ENCODE measurements at places on chromosomes 1 and 21.

GRCh38 chr1:226002667-226003501 lies 3.7 kb upstream of the SDE2 start:
- peak; percentile 94 for DNase-seq

DNA sequence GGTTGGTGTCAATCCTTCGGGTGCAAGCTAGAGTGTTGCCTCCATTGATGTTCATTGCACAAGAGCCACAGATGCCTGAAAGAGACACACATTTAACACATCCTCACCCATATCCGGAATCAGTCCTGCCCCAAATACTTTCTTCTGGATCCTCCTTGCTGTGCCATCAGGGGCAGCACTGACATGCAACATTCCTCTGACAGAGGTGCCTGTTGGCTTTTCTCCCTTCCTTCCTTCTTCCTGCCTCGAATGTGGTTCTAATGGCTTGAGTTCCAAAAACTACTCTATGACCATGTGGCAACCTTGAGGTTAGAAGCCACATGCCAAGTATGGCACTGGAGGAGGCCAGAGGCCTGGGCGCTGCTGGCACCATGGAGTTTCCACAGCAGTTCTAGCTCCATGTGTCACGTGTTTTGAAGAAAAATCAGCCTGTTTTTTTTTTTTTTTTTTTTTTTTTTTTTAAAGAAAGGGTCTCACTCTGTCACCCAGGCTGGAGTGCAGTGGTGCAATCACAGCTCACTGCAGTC lies 17.0 kb upstream of the ATP13A2 start:
- DNase-seq: no peak

- no peak for DNase-seq
These were observed 493.0 kb upstream of the ADGRL4 start for GRCh38 chr1:79499541-79499940.

DNA sequence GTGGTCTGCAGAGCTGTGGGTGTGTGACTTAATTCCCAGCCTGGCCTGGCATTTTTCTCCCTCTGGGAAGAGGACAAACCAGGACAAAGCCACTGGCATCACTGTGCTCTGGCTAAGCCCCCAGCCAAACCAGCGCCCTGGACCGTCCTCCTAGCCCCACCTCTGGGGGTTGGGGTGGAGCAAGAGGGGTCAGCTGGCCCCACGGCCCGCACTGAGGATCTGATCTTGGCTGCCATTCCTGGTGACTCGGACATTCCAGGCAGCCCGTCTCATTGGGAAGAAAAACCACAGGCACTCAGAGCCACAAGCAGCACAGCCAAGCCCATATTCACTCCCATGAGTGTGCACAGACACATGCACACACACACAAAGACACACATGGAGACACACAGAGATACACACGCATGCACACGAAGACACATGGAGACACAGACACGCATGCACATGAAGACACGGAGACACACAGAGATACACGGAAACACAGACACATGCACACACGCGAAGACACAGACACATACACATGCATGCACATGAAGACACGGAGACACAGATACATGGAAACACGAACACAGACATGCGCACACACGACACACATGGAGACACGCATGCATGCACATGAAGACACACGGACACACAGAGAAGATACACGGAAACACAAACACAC lies 2.3 kb upstream of the MXRA8 start:
- no peak for DNase-seq

- DNase-seq: no peak
These were observed 7.5 kb downstream of the SLC19A1 start for GRCh38 chr21:45534636-45535331.

GRCh38 chr1:156796340-156797097 lies 20.1 kb downstream of the SH2D2A start:
- peak; percentile 29 for DNase-seq

DNA sequence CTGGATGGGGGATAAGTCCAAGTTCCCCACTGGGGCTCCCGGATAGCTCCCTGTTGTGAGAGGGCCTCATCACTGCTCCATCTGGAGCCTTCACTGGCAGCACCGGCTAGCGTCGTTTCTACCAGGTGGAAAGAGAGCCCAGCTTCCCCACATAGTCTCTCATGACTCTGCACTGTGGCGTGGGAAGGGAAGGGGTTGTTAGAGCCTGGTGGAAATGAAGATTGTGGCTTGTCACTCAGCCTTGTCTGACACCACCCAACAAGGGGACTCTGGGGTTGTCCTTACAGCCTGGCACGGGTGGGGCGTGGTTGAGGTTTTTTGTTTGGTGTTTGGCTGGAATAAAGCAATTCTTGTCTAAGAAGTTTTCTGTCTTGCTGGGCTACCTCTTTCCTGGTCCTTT lies 94.6 kb downstream of the ADARB1 start:
- DNase-seq: no peak

DNA sequence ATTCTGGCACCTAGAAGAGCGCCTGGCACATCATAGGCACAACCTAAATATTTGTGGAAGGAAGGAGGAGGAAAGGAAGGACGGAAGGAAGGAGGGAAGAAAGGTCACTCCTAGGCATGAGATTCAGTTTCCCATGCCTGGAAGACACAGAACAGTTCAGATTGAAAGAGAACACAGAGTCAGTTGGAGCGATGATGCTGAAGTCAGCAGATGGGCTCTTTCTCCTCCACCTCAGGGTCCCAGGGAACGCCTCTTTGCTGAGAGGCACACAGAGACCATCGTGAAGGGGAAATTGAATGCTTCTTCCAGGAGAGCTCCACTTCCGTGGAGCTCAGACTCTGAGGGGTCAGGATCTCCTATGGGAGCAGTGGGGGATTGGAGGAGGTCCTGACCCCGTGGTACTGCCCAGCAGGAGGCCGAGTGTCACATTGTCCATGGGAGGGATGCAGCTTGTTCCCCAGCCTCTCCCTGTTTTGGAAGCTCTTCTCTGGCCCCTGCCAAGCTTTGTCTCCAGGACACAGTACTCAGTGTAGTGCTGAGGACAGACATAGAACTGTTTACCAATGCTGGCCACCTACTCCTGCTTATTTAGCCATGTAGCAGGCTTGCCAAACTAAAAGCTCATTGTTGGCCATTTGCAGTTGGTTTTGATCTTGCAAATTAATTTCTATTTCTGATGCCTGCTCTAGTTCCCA lies 2.4 kb downstream of the MYBPHL start:
- no peak for DNase-seq

GRCh38 chr1:184497959-184498723 lies 111.3 kb downstream of the C1orf21 start:
- peak; percentile 98 for DNase-seq

- no peak for DNase-seq
These were observed 2.3 kb downstream of the CD53 start for GRCh38 chr1:110875216-110875731.

DNA sequence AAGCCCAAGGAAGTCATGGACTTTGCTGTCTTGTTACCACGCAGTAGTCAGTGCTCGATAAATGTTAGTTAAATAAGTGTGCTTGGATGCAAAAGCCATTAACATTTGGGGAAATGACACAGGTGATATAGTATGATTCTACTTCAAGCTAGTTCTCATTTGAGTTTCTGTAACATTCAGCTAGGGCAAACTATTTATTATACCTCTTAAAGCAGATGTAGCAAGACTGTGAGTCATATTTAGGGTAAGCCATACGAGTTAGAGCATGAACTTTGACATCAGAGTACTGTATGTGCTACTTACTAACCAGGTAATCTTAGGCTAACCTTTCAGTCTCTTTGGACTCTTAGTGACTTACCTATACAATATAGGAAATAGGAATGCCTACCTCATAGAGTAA lies 21.0 kb downstream of the CLCA4 start:
- no peak for DNase-seq

- DNase-seq: no peak
These were observed 271.3 kb downstream of the NPHP4 start for GRCh38 chr1:5720936-5721335.

- peak; percentile 40 for DNase-seq
These were observed 148.4 kb downstream of the COP1 start for GRCh38 chr1:176058686-176059085.

GRCh38 chr1:203593723-203594122 lies 32.9 kb upstream of the ATP2B4 start:
- DNase-seq: peak; percentile 57

DNA sequence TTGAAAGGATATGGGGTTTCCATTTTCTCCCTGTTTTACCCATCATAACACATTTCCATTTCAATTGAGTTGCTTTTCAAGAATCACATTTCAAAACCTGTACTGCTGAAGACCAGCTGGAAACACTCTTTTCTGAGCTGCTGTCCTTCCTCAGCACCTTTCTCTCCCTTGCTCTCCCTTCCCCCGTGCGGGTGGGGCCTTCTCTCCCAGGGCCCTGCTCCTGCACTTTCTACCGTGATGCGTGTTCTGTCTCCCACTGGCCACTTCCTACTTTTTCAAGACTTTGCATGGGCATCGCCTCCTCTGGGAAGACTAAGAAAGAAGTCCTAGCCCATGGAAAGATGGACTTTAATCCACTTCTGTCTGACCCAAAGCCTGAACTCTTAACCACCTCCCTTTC lies 390.4 kb downstream of the PTPRU start:
- no peak for DNase-seq

DNA sequence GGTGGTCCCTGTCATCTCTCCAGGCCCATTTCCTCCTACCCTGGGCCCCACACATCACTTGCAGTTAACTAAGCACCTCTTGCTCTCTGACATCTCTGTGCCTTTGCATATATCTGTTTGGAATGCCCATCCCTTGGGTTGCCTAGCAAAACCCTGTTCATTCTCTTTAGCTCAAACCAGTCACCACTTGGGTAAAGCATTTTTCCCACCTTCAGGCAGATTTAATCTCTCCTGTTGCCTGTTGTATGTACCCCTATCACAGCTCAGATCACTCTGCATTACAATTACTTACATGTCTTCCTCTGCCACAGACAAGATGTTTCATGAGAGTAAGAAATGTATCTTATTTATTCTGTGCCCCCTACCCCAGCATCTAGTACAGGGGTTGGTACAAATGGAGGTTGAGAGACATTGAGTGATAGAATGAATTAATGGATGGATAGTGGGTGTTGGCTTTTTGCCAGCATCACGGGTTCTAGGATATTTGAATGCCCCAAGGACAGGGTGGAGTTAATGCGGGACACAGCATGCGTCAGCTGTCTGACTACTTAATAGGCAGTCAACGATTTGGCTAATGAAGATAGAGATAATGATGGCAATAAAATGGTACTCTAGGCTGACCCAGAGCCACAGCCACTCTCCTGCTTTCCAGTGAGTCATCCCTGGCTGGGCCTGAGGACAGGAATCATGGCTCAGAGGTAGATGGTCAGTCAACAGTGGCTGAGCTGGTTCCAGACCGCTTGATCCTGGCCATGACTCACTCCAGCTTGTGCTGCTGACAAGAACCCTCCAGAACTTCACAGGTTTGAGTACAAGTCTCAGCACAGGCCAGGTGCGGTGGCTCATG lies 6.5 kb downstream of the NR0B2 start:
- no peak for DNase-seq

DNA sequence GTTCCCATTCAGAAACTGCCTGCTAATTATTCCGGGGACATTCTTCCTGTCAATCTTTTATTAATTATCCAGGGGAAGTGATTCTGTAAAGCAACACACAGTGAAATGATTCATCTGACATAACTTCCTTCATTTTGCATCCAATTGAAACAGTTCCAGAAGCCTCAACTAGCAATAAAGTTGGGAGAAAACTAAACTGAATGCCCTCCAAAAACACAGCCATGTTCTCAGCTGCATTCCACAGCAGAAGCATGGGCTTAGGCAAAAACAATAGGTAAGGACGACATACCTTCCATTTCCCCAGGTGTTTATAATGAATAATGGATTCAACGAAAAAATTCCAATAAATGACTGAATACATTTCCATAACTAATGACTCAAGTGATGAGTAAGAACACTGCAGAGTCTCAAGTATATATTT lies 36.9 kb upstream of the TARBP1 start:
- no peak for DNase-seq

- no peak for DNase-seq
These were observed 107.2 kb downstream of the RGS2 start for GRCh38 chr1:192916021-192916420.

GRCh38 chr1:179351281-179351680 lies 14.5 kb upstream of the AXDND1 start:
- DNase-seq: no peak

DNA sequence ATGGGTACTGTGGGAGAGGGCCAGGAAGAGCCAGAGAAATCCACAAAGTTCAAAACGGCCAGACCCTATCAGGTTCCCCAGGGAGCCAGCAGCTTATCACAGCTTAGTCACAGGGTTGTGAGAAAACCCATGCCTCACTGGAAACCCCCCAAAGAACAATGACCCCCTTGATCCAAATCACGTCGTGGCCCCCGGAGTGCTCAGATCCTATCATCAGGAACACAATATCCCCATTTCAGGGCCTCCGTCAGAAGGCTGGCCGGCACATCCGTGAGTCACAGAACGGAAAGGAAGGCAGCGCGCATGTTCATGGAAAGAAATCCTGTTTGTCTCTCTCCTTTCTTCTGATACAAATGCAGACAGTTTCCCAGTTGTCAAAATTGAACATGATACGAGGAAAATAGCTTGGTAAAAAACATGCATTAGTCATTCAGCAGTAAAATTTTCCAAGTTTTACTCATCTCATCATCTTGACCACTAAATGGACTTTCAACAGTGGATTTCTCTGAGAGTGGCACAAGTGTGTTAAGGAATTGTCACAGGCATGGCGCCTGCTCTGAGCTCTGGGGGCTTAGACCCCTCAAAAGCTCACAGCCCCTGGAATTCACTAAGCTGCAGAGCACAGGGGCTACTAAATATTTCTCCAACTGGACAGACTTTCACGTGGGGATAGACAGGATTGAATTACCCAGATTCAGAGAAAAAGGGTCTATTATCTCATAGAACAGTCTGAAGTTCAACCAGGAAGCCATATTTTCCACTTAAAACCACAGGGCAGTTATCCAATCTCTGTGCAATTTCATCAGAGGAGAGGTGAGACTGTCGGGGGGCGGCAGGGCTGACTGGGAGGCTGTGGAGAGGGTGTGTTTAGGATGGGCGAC lies 124.8 kb downstream of the RIPK4 start:
- DNase-seq: no peak

DNA sequence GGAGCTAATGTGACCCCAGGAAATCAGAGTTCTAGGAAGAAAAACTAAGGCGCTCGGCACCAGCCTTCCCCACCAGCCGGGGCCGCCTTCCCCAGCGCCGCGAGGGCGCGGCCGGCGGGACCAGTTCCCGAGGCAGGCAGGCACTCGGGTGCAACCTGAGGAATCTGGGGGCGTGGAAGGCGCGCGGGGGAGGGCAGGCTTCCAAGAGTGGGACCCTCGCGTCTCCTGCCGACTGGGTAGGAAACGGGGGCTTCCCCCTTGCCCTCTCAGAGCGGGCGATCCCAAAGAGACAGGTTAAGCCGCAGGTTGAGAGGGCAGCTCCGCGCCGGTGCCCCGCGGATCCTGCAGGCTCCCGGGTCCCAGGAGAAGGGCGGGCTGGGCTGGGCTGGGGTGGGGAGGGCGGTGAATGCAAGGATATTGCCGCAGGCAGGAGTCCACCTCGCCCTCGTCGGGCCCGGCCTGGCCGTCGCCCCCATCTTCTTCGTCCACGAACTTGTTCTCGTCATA lies 431 bp downstream of the ARPC5 start:
- peak; percentile 70 for DNase-seq

All from NCI-H82 (cell line).